ENCODE measurements at places on chromosomes 3 and 15.

DNA sequence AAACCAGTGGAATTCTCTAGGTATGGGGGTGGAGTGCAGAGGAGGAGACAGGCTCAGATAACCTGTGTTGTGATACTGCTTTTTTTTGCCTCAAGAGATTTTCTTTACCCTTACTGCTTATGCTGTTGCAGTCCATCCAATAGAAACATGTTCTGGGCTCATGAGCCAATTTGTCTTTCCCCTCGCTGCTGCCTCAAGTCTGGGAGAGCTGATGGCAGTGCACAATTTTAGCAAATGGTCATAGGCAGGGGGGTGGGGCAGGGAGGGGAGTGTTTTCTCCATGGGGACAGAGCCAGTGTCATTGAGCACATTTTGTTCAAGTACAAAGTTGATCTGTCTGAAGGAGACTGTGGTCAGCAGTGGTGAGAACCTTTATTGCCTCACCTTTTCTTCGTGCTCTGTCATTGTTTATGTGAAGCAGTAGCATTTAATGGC lies 134.9 kb downstream of the MBNL1 start:
- no peak for DNase-seq

DNA sequence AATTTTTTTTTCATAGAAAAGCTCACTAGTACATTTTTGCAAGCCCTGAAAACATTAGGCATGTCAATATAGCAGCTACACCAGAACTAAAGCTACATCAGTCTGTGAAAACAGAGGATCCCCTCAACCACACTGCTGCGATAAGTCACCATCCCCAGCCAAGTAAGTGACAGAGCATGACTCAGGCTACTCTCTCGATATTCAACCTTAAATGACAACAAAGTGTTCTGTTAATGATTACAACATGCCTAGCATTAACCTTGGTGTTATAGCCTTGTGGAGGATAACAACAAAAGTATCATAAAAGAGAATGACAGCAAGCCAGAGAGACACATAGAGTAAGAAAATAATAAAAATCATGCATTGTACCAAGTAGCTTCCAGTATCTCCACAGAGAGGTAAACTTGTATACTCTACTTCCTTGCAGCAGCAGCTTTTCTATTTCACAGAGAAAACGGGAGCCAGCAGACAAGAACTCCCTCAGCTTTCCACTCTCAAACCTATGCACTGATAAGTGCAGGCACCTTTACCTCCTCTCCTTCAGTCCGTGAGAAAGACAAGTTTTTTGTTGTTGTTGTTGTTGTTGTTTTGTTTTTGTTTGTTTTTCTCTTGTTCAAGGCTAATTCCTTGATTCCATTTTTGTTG lies 76.6 kb downstream of the GBE1 start:
- no peak for DNase-seq

DNA sequence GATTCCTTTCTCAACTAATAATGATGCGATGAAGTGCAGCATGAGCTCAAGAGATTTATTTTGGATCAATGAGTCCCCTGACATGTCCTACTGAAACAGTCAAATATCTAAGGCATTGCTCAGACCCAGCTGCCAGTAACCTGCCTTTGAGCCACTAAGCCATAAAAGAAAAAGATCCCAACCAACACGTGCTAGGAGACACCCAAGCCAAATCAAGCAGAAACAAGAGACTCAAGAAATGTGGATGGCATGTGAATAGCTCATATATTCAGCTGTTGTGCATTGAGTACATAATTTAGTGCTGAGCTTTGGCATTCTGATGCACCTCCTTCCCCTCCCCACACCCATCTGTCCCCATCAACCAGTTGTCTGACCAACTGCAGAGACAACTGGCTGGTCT lies 29.2 kb downstream of the GJD2 start:
- no peak for DNase-seq

GRCh38 chr15:84600331-84600686 lies 500 bp upstream of the ZSCAN2 start:
- DNase-seq, result peak; percentile 93

GRCh38 chr15:72564091-72564490 lies 90.0 kb downstream of the ARIH1 start:
- no peak for DNase-seq

- DNase-seq, result no peak
Observed at GRCh38 chr3:134749802-134750553, 45.1 kb upstream of the EPHB1 start.

DNA sequence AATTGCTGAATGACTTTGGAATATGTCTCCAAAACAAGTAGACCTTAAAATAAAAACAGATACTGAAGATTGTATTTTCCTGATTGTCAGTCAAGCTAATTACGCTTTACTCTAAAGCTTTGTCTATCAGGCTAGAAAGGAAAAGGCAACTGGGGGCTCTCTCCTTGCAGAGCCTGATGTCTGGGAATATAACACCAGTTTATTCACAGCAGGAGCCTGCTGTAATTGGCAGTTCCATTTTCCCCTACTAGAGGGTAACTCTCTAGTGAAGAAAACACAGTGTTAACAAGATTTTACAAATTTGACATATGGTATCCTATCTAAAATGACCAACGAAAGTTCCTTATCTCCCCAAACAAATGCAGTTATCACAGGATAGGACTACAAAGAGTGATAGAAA lies 158.8 kb downstream of the PDZRN3 start:
- DNase-seq, result no peak

- DNase-seq, result no peak
Observed at GRCh38 chr3:131353986-131354385, 27.6 kb upstream of the NUDT16 start.

DNA sequence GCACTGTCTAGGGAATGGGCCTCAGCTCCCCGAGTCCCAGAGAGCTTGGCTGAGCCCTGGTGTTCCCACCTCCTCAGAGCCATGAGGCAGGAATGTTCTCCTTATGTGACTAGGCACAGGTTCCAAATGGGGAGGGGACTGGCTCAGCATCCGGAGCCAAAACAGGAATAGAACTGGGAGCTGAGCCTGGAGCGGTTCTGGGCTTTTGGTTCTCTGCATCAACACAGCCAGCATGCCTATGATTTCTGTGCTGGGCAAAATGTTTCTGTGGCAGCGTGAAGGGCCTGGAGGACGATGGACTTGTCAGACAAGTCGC lies at the start of gene FAM131A:
FAM131A (plus strand) TSS at position 202 of the 316 bp plus-strand sequence; CDS start at position 233, 31 bp downstream.
- DNase-seq, result no peak

GRCh38 chr3:143952569-143953072 lies 19.0 kb upstream of the DIPK2A start:
- DNase-seq, result no peak

Measured in NCI-H2171 treated with DMSO at 0.1 percent for 48 hours (cell line).